Large intestine (tissue), 12 donors: ENCODE measurements at places on chromosomes 7 and 10. TPM values are rescaled to one million over a fixed set of nuclear protein-coding genes. Genes with fewer than 3 reads are reported as not detected.

TRIM24 gene
- polyA plus RNA-seq: 35.8 TPM

GRCh38 chr10:125296598-125296997 is 136.2 kb upstream of the CTBP2 start:
- no peak for DNase-seq

DNA sequence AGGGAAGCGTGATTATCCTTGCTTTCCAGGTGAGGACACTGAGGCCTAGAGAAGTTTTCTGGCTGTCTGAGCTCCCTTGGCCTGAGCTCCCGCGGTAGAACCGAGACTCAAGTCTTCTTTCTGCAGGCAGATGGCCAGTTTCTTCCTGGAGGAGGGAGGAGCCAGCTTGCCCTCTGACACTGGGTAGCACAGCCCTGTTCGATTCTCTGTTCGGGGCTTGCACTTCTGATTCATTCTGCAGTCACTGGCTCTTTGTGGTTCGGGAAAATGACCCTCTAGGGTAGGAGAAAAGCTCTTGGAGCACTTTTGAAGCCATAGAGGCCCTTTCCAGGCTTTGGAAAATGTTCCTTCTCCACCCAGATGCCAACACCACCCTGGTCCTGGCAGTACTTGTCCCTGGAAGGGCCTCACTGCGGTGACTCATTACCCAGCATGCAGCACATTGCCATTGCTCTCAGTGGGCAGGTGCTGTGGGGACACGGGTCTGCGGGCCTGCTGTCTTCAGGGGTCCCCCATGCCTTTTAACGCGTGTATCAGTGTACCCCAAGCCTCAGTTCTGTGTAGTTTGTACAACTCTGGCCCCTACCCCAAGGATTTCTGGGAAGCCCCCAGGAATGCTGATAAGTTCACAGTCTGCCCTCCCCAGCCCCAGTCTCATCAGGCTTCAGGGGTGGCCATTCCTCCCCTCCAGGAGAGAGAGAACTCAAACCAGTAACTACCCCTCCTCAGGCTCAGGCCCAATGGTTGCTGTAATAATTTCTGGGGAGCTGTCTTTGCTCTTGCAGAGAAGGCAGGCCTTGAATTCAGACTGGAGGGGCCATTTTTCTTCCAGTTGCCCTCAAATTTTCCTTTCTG is 11.9 kb downstream of the CHST3 start:
- no peak for DNase-seq

GRCh38 chr7:91375378-91375777 is 111.1 kb downstream of the FZD1 start:
- no peak for DNase-seq

DNA sequence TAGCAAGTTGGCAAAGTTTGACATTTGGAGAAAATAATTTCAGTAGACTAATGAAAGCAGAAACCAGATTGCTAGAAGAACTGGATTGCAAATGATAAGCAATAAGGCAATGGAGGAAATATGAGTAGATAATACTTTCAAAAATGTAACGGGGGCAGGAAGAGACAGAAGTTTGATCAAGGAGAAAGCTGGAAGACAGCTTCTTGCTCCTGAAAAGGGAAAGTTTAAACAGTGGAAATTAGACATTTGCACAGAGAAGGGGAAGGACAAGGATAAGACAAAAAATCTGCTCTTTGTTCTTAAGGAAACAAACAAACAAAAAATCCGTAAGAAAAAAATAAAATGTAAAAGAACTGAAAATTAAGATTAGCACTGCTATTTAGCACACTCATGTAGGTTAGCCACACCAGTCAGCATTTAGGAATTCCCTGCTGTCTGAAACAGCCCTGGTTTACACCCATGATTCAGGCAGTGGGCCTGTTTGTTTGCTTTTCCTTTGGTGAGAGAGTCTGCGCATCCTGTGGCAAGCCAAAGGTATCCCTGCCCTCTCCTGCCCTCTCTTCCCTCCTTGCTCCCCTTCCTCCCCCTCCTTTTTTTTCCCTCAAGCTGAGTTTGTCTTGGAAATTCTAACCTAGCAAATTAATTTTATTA is 104.3 kb upstream of the CAV2 start:
- DNase-seq: no peak

GRCh38 chr7:25881317-25882037 is 270.5 kb upstream of the NFE2L3 start:
- DNase-seq: no peak

- DNase-seq: peak; percentile 19
Measured at GRCh38 chr7:3561932-3562331, 260.9 kb downstream of the SDK1 start.

ADAM8 gene
- 5.9 TPM for polyA plus RNA-seq

CALCR gene
- polyA plus RNA-seq: 0.34 TPM

SPDYE5 gene
- polyA plus RNA-seq: 2.0 TPM

GTF2I gene
- 195 TPM for polyA plus RNA-seq

GRCh38 chr10:75269605-75270004 is 33.8 kb upstream of the COMTD1 start:
- DNase-seq: no peak

NME8 gene
- 0.04 TPM for polyA plus RNA-seq

- no peak for DNase-seq
Measured at GRCh38 chr10:79098596-79099015, 29.8 kb downstream of the ZMIZ1 start.

GRCh38 chr7:28455486-28455885 is 43.2 kb downstream of the CREB5 start:
- no peak for DNase-seq

DNA sequence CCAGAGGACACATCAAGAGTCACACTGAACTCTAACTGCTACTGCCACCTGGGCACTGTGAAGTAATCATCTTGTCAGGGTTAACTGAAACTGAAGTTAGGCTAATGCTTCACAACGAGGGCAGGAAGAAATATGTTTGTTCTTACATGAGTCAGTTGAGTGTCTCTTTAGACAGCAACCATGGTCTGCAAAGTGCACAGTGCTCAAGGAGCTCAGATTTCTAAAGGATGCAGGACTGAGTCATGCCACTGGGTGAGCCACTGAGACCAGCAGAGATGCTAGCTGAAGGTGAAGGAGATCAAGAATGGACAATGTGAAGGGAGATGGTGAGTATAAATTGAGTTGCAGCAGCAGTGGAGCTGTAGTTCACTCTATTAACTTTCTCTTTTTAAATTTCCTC is 76.0 kb upstream of the CTTNBP2 start:
- DNase-seq: no peak

DNA sequence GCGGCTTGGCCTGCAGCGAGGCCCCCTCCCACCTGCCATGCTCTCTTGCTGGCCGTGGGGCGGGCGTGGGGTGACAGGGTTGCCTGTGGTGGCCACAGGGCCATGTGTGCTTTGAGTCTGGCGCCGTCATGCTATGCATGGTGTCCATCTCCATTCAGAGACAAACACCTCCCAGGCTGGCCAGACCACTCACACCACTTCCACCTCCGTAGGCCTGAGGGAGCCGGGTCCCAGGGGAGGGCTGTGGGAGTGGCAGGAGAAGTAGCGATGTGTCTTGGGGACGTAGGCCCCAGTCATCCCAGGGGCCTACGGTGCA is 65.5 kb downstream of the DNAJB6 start:
- DNase-seq: no peak

DNA sequence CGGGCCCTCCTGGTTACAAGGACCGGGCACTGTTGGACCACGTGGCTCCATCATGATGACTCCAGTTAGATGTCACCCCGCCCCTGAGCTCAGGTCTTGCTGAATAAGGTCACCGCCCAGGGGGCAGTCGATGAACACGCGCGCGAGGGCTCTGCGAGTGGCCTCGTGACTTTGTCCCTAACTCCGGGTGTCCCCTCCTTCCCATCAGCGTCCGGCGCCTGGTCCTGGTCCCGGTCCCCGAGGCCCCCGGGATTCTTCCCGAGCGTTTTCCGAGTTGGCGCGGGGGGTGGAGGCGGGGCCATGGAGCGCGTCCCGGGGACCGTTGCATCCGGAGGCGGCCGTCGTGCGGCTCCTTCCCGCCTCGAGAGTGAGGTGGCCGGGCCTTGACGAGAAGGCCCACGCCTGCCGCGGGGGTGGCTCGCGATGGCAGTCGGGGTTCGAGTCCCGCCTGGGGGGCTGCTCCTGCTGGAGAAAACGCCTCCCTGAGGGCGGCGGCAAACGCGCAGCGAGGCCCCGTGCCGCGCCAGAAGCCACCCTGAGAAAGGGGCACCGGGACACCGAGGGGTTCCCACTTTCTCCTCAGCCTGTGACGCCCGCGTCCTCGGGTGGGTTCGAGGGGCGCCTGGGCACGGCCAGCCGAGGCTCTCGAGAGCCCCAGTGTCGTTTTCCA is 569 bp upstream of the NPTX2 start:
- DNase-seq: no peak

- DNase-seq: no peak
Measured at GRCh38 chr10:113753020-113753692, 1.7 kb downstream of the PLEKHS1 start.

GRCh38 chr7:133912916-133913697 is 214.0 kb upstream of the LRGUK start:
- DNase-seq: no peak
